ENCODE measurements at places on chromosomes 1 and 21. TPM values are rescaled to one million over a fixed set of nuclear protein-coding genes. Genes with fewer than 3 reads are reported as not detected.

DNA sequence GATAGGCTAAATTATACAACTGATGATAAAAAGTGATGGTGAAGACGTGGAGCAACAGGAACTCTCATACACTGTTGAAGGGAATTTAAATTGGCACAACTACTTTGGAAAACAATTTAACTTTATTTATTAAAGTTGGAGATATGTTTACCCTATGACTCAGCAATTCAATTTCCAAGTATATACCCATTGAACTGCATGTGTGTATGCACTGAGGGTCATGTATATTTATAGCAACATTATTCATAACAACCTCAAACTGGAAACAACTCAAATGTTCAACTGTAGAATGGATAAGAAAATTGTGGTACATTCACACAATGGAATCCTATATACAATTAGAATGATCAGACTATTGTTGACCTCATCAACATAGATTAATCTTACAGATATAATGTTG lies 16.5 kb upstream of the BCAS2 start:
- no peak overlapping the region for H3K4me3 ChIP-seq
- H3K36me3 ChIP-seq: no peaks in the 10 kb centered on the region
- H3K27ac ChIP-seq: no peak overlapping the region
- DNase-seq: no peak

Gene HSPB7
- total RNA-seq: 224 TPM

DNA sequence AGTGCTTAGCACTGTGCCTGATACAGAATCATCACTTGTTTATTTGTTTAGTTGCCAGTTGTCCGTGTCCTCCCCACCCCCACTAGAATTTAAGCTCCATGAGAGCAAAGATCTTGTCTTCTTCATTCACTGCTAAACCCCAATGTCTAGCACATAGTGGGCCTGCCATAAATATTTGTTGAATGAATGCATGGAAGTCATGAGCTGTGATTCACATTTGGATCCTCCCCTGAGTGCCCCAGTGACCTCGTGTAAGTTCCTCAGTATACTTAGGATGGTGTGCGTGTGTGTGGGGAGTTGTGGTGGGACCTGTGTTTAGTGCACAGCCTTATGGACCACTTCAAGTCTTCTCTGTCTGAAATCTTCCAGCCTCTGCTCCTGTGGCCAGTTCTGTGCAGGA lies 23.1 kb downstream of the IER5 start:
- H3K27me3 ChIP-seq: no peaks in the 10 kb centered on the region
- no peaks in the 10 kb centered on the region for H3K36me3 ChIP-seq
- H3K4me3 ChIP-seq: no peak overlapping the region

DNA sequence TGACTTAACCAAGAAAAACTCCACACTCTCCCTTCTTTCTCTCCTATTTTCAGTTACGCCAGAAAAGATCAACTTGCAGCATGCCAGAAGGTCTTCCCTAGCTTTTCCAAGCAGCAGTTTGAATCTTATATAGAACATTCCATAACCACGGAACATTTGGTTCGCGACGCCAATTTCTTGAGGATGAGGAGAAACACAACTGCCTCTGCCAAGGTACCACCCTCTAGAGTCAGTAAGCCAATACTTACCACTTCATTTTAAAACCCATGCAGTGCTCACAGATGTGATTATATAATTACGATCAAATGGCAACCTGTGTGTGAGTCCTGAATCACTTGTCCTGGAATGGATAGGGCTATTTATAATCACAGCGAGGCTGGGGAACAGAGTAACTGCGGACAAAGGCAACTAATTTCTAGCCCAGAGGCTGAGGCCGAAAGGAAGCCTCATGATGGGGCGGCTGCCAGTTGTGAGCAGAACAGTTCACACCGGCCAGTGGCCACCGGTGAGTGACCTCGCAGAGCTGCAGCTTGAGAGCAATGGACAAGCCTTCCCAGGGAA lies 43.2 kb upstream of the BACE2 start:
- H3K4me1 ChIP-seq: peaks cover 6% of the 10 kb centered on the region
- DNase-seq: no peak
- H3K36me3 ChIP-seq: no peaks in the 10 kb centered on the region
- no peak overlapping the region for H3K4me3 ChIP-seq

- no peak for DNase-seq
- H3K4me3 ChIP-seq: no peak within 1 kb of the TSS
- H3K27ac ChIP-seq: no peak within 1 kb of the TSS
- no peaks in the 10 kb centered on the region for H3K4me1 ChIP-seq
- H3K36me3 ChIP-seq: no peaks in the 10 kb centered on the region
- H3K27me3 ChIP-seq: no peaks in the 10 kb centered on the region
Observed at GRCh38 chr1:161089251-161089924, at the start of gene NECTIN4. TSS of gene NECTIN4 (minus strand) at chr1:161089558. CDS start at chr1:161089296, 262 bp downstream.

- H3K4me1 ChIP-seq: peaks cover 11% of the 10 kb centered on the region
- no peak overlapping the region for H3K27ac ChIP-seq
- no peak for DNase-seq
- no peak overlapping the region for H3K4me3 ChIP-seq
Observed at GRCh38 chr1:231867607-231868006, 241.0 kb downstream of the DISC1 start.

- DNase-seq: no peak
- no peak overlapping the region for H3K4me3 ChIP-seq
- H3K4me1 ChIP-seq: peaks cover 12% of the 10 kb centered on the region
- no peaks in the 10 kb centered on the region for H3K27me3 ChIP-seq
- H3K27ac ChIP-seq: no peak overlapping the region
Observed at GRCh38 chr1:108502138-108502537, 52.0 kb downstream of the NBPF6 start.

Gene LORICRIN
- total RNA-seq: not detected

DNA sequence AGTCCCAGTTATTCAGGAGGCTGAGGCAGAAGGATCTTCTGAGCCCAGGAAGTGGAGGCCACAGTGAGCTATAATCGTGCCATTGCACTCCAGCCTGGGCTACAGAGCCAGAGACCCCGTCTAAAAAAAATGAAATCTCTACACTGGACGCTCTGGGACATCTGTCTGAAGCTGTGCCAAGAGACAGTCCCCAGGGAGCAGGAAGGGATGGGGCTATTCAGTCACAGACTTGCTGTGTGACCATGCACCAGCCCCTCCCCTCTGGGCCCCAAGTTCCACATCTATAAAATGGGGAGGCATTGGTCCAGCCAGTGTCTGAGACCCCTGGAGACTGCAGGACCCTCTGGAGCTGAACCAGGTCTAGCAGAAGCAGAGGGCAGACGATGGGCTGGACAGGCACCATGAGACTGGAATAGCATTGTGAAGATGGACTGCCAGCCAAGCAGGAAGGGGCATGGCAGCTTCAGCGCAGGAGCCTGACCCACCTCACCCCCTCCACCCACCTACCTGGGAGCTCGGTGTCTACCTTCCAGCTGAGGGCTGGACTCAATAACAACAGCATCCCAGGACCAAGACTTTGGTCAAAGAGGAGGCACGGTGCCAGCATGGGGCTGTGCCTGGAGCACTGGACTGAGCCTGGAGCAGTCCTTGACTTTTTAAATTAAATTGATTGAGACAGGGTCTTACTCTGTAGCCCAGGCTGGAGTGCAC lies 1.4 kb downstream of the TMEM54 start:
- no peaks in the 10 kb centered on the region for H3K4me1 ChIP-seq
- DNase-seq: peak; percentile 64
- H3K27me3 ChIP-seq: peaks cover 5% of the 10 kb centered on the region
- H3K36me3 ChIP-seq: no peaks in the 10 kb centered on the region

Gene AQP10
- not detected for total RNA-seq

Gene ZMYND12
- total RNA-seq: 0.54 TPM

Gene COA7
- total RNA-seq: 7.8 TPM

DNA sequence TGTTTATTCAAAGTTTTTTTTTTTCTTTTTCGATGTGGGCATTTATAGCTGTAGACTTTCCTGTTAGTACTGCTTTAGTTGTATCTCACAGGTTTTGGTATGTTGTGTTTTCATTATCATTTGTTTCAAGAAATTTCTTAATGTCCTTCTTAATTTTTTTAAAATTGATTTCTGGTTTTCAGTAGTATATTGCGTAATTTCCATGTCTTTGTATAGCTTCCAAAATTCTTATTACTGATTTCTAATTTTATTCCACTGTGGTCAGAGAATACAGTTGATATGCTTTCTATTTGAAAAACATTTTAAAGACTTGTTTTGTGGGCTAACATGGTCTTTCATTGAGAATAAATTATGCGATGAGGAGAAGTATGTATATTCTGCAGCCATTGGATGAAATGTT lies 463.2 kb upstream of the B3GALT2 start:
- no peak overlapping the region for H3K27ac ChIP-seq
- no peaks in the 10 kb centered on the region for H3K27me3 ChIP-seq
- H3K4me1 ChIP-seq: no peaks in the 10 kb centered on the region

Gene PERM1
- total RNA-seq: not detected

GRCh38 chr21:16535102-16535422 lies 805.3 kb downstream of the USP25 start:
- H3K4me3 ChIP-seq: peak overlapping the region; percentile 40
- H3K4me1 ChIP-seq: peaks cover 14% of the 10 kb centered on the region
- H3K27me3 ChIP-seq: no peaks in the 10 kb centered on the region
- peak; percentile 93 for DNase-seq
- peak overlapping the region; percentile 75 for H3K27ac ChIP-seq

DNA sequence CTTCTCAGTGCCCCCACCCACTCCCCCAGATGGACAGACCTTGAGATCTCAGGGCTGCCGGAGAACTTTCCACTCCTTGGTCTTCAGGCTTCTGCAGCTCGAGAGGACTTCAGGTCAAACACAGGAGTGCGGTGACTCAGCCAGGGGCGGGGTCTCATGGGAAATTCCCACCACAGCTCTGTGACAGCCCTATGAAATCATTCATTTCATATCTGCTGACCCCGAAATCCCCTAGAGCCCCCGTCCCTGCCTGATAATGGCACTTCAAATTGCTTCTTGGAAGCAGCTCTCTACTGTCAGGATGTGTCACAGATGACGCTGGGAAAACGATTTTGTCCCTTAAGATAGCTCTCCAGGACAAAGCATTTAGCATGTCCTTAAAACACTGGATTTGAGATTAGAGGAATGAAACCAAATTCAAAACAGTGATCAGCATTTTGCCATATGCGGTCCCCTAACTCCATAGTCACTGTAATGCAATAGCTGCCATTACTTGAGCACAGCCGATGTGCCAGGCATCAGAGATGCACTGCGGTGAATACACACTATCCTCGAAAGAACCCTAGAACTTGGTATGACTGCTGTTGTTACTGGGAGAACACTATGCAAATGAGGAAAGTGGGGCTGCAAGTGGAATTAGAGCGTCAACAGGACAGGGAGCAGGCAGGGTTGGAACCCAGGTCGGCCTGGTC lies at the start of gene TNFRSF9:
Gene TNFRSF9, minus strand, starts transcription at position 95 of the 692 bp plus-strand sequence. CDS start 845 bp downstream, outside the sequence.
- no peaks in the 10 kb centered on the region for H3K27me3 ChIP-seq
- H3K4me1 ChIP-seq: peaks cover 10% of the 10 kb centered on the region
- H3K4me3 ChIP-seq: no peak within 1 kb of the TSS
- no peak for DNase-seq
- H3K27ac ChIP-seq: no peak within 1 kb of the TSS

Gene TMEM269
- not detected for total RNA-seq

Gene THEM5
- not detected for total RNA-seq

DNA sequence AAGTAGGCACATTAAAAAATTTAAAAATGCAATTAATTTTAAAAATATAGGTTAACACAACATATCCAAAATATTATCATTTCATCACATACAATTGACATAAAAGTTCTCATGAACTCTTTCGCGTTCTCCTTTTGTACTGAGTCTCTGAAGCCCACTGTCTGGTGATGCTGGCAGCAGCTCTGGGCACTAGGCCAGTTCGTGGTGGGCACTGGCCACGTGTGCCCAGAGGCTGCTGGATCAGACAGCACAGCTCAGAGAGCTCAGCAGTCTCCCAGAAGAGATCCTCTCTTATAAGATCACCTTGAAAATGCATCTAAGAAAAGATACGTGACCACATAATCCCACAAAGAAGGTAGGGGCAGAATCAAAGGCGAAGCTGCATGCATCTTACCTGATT lies 9.9 kb downstream of the CEP104 start:
- H3K4me3 ChIP-seq: no peak overlapping the region
- no peaks in the 10 kb centered on the region for H3K4me1 ChIP-seq
- peaks cover 26% of the 10 kb centered on the region for H3K36me3 ChIP-seq

DNA sequence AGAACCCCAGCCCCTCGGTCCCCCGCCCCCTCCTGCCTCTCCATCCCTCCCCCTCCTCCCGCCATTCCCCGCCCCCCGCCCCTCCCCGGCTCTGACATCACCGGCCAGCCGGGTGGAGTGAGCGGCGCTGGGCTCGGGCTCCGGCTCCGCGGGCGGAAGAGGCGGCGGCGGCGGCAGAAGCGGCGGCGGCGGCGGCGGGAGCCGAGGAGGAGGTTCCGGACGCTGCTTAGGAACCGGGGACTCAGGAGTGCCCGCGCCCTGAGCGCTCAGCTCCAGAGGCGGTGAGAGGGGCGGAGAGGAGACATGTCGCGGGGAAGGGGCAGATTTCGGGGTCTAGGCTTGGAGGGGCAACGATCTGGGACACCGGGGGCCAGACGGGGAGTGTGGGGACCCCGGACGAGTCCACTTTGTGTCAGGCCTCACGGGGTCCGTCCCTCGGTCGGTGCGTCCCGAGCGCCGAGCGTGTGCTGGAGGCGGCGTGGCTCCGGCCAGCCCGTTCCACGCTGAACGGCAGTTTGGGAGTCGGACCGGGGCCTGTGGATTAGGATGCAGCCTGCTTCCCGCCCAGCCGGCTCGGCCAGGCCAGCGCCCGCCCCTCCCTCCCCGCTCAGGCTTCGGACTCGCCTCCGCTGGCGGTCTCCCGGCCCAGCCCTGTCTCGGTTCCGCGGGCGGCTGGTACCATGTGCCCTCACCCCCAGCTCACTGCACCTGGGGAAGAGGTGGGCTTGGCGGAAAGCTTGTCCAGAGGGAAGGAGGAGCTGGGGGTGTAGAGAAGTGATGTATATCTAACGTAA lies at the start of gene PEA15:
Gene PEA15, plus strand, starts transcription at position 143 of the 794 bp plus-strand sequence. CDS start 6,161 bp downstream, outside the sequence.
- H3K4me1 ChIP-seq: no peaks in the 10 kb centered on the region
- peak; percentile 88 for DNase-seq
- no peaks in the 10 kb centered on the region for H3K27me3 ChIP-seq
- H3K4me3 ChIP-seq: peak within 1 kb of the TSS; percentile 80

Gene TMEM222
- total RNA-seq: 20.9 TPM

DNA sequence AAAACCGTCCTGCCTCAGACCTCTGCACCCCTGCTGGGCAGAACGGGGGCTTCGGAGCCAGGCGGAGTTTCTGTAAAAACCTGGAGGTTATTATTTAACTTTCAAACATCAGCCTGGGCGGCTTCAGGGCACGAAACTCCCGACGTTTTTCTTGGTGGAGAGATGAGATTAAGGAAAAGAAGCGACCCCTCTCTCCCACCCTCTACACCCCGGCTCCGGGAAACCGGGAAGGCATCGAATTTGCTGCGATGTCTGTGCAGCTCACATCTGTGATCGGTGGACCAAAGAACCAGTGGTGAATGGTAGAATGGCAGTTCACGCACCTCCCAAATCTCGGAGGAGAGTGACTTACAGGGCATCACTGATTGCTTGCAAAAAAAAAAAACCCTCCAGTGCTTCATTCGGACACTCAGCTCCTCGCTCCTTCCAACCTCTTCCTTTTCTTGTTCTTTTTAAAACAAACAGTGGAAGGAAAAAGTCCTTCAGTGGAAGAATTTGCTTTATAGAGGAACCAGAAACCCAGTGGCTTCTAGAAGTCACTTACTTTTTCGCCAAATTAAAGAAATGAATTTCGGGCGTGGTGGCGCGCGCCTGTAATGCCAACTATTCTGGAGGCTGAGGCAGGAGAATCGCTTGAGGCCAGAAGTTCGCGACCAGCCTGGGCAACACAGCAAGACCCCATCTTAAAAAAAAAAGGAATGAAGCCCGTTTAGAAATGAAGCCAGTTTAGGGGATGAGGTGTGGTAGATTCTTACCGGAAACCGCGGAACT lies 884 bp downstream of the PHACTR4 start:
- peak; percentile 24 for DNase-seq
- peak overlapping the region; percentile 86 for H3K4me3 ChIP-seq
- peak overlapping the region; percentile 94 for H3K27ac ChIP-seq
- H3K4me1 ChIP-seq: no peaks in the 10 kb centered on the region
- H3K36me3 ChIP-seq: no peaks in the 10 kb centered on the region

Measured in sigmoid colon (tissue), 7 donors.